ENCODE measurements at places on chromosomes 6 and 20.

GRCh38 chr20:64196847-64197306, 32.6 kb downstream of the MYT1 start:
- peak; percentile 76 for ATAC-seq

DNA sequence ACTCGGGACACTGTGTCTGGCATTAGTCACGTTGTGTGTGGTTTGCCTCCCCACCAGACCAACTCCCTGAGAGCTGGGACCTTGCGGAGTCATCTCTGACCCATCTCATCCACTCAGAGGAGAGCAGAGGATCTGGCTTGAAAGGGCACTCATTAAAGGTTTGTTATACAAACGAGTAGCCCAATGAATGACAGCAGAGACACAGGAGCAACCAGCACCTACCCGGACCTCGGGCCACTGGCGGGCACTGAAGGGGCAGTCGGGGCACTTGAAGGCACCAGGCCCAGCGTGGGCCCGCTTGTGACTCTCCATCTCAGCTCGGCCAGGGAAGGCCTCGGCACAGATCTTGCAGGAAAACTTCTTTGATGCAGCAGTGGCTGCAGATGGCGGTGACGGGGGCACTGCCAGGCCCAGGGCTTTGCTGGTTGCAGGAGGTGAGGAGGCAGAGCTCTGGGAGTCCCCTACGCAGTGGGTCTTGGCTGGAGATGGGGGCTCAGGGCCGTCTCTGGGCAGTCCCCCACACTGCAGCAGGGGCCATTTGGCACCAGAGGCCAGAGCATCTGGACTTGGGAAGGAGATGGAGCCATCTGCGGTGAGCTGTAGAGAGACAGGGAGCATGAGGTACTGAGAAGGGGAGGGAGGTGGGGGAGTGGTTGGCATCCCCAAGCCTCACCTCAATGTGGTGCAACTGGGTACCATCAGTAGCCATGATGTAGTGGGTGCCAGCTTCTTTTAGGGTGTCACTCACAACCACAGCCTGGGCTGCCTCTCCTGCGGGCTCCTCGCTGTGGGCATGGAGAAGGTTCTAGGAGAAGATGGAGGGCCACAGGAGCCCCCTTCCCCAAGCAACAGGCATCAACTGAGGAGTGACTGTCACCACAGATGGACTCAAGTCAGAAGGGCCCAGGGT, 17.7 kb downstream of the PCIF1 start:
- no peak for ATAC-seq

- ATAC-seq = no peak
Observed at GRCh38 chr20:6401893-6402557, 279.2 kb upstream of the FERMT1 start.

- no peak for ATAC-seq
Observed at GRCh38 chr6:163716690-163717089, 302.2 kb downstream of the QKI start.

GRCh38 chr6:14365393-14365792, 247.8 kb downstream of the CD83 start:
- ATAC-seq = no peak

DNA sequence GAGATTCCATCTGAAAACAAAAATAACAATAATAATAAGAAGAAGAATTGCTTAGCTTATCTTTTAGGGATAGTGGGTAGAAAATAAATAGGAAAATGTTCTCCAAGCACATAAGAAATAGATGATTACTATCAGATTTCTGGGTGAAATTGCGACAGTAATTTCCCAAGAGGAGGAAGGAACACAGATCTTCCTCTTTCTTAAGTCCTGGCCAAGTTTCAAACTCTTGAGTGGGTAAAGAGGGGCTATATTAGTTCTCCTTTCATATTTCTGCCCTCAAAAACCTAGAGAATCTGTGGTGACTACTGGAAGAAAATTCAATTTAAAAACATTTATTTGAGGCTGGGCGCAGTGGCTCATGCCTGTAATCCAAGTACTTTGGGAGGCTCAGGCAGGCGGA, 63.7 kb downstream of the PHACTR2 start:
- ATAC-seq = no peak

DNA sequence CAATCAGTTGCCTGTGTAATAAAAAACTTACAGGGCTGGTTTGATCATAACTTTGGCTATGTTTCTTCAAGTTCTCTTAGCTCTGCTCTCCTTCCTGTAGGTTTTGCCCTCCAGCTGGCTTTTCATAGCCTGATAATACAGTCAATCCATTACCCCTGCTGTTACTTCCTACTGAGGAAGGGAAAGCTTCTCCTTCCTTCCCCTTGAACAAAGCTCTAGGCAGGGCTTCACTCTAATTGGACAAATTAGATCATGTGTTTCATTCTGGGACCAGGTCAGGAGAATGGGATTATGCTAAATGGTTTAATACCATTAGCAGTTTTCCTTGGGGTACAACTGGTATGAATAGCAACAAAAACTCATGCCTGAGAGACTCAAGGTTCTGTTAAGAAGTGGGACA, 106.8 kb upstream of the MCHR2 start:
- ATAC-seq = no peak

GRCh38 chr6:10071631-10072220, 343.1 kb downstream of the TFAP2A start:
- ATAC-seq = no peak

DNA sequence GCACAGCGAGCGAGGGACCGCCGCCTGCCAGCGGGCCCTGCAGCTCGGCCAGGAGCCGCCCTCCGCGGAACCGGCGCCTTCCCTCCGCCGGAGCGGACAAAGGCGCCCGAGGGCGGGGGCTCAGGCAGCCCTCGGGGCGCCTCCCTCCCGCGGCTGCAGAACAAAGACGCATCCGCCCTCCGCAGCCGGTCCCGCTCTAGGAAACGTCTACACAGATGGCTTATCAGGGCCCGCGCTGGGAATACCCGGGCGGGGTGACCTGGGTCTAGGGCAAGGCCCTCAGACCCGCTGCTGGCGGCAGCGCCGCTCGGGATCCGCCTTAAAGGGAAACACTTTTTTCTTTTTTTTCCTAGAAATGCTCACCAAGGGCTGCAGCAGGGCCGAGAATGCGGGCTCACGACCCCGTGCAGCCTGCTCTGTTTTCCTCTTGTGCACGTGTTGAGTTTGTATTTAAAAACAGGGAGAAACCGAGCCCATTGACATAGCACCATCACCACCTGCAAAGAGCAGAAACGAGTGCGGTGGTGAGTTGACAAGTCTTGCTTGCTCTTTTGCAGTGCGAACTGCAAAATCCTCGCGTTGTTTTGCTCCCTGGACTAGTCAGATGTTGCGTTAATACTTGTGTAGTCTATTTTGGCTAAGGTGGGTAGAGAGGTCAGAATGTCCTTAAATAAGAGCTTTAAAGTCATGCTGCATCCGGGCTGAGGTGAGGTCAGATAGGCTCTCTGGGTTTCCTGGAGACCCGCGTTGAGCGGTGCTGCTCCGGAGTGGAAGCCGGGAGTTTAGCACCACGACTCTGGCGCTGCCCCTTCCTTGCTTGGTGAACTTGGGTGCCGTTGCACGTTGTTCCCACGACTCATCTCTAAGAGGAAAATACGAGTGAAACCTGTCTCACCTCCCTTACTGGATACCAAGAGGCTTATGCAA, 1.1 kb upstream of the RPS6KA2 start:
- peak; percentile 27 for ATAC-seq

DNA sequence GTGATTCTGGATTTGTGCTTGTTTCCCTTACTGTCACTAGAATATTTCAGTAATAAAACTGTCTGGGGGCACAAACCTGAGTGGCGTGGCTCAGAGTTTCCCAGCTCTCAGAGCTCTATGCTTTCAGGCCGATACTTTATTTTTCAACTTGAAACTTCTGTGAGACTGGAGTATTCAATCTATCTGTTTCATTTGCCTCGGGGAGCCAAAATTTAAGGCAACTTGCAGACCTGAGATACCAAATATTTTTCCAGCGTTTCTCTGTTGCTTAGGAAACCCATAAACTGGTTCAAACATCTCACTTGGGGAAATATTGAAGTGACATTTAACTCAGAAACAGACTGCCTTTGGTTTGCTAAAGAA, 74.7 kb downstream of the SOBP start:
- ATAC-seq = no peak

DNA sequence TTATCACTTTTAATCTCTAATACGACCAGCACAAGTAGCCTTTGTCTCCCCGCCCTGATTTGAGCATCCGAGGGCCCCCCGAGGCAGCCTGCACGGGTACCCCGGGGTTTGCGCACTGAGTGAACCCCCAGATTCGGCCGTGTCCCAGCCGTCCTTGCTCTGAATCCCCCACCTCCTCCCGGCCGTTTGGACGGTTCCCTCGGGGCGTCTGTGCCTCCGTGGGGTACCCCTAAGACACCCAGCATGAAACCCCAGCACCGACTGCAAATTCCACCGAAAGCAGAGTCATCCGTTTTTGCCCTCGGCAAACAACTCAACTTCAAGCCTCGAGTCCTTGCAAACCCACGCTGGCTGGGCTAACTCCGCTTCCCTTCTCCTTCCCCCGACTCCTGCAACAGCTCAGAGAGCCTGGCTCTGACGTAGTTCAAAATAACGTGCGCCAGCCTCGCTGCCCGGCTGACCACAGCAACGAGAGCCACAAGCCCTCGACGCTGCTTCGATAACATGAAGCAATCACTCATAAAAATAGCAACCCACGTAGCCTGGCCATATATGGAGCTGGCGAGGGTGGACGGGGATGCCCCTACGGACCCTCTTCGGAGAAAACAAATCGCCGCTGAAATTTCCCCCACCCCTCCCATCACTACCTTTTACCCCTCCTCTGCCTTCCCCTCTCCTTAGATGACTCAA, 764 bp upstream of the SNAP25 start:
- ATAC-seq = peak; percentile 68

GRCh38 chr6:129181001-129181400, 298.1 kb downstream of the LAMA2 start:
- ATAC-seq = no peak

GRCh38 chr6:53240139-53240538, 91.5 kb upstream of the GCM1 start:
- ATAC-seq = no peak

DNA sequence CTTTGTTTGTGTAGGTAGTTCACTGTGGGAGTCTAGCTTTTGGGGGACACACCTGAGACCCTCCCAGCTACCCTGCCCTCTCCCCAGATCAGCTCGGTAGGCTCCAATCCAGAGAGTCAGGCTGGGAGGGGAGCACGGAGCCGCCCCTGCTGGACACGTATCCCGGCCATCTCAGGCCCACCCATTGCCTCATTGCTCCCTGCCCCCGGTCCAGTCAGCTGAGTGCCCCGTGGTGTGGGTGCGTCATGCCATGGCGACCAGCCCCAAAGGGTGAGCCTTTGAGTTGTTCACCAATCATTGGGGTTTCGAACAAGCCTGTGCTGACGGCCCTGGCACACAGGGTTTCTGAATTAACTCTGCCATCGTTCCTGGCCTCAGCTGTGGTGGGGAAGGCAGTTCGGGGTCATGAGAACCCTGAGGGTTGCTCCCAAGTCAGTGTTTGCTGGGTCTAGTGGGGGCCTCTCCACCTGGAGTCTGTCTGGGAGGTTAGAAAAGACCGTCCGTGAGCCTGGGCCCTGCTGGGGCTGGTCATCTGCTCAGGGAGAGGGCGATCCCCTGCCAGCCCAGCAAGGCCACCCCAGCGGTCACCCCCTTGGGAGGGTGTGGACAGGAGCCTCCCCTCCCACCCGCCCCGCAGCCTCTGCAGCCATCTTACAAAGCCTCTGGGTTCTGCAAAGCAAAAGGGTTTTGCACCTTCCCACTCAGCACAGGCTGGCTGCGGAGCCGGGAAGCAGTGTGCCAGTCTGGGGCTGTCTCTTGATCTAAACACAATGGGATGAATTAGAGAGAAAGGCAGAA, 34.5 kb downstream of the NTSR1 start:
- ATAC-seq = peak; percentile 24

DNA sequence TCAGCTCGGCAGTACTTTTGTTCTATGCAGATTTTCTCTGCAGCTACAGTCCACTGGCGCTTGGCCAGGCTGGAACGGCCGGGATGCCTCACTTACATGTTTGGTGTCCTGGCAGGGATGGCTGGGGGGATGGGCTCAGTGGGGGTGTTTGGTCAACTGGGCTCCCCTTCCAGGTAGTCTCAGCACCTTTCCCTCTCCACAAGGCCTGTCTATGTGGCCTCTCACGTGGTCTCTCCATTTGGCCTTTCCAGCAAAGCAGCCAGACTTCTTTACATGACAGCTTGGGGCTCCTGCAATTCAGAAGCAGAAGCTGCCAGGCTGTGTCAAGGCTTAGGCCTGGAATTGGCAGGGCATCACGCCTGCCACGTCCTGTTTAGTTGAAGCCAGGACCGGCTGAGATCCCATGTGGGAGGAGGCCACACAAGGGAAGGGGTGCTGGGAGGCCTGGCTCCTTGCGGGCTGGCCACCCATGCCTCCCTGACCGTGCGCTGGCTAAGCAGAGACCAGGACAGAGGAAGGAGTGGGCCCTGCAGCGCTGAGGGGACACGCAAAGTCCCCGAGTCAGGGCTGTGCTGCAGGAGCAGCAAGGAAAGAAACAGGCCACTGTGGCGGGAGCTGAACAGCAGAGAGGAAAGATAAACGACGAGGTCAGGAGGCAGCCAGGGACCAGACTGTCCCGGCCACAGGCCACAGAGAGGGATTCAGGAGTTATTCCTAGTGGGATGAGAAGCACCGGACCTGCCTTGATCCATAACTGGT, 38.9 kb downstream of the MGME1 start:
- ATAC-seq = peak; percentile 16

GRCh38 chr6:73774311-73774774, 78.3 kb downstream of the CD109 start:
- peak; percentile 36 for ATAC-seq

GRCh38 chr6:42028234-42029061, 21.9 kb upstream of the TAF8 start:
- ATAC-seq = peak; percentile 32

DNA sequence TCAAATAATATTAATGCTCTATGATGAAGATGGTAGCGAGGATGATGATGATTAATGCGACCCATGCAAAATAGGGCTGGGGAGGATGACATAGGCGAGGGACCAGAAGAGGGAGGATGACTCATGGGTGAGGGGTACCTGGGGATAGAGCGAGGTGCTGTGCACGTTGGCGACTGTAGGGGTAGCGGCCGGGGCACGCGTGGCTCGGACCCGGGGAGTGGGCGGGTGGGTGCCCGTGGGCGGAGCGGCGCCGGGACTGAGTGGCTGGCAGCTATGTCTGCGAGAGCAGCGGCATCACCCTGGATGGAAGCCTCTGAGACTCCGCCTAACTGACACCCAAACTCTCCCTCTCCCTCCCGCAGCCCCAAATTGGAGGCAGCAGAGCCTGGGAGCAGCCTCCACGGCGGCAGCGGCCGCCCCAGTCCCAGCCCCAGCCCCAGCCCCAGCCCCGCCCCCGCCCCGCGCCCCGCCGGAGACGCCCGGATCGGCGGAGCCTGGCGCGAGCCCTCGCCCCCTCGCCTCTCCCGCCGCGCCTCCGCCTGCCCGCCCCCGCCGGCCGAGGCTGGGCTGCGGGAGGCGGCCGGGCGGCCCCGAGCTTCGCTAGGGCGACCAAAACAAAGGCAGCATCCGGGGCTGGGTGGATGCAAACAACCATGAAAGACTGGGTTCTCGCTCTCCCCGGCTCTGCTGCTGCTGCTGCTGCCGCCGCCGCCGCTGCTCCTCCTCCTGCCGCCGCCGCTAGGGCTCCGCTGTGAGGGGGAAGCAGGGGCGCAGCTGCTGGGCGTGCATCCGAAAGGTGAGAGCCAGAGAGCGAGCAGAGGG, at the start of gene RIMS1:
Gene RIMS1, plus strand, starts transcription at position 367 of the 822 bp plus-strand sequence. CDS start 474 bp downstream, outside the sequence.
- peak; percentile 82 for ATAC-seq

- no peak for ATAC-seq
Observed at GRCh38 chr20:59158673-59159072, 4.9 kb upstream of the ZNF831 start.

GRCh38 chr6:26104457-26105108, 17.4 kb downstream of the HFE start:
- ATAC-seq = peak; percentile 3

GRCh38 chr20:63071541-63072181, 64.9 kb upstream of the BHLHE23 start:
- peak; percentile 81 for ATAC-seq

GRCh38 chr6:11961923-11962322, 50.2 kb upstream of the HIVEP1 start:
- no peak for ATAC-seq

- peak; percentile 98 for ATAC-seq
Observed at GRCh38 chr20:34190679-34191090, 50.5 kb upstream of the ASIP start.

Measured in motor neuron (in vitro differentiated cells).